ENCODE measurements at places on chromosomes 12 and 14.

DNA sequence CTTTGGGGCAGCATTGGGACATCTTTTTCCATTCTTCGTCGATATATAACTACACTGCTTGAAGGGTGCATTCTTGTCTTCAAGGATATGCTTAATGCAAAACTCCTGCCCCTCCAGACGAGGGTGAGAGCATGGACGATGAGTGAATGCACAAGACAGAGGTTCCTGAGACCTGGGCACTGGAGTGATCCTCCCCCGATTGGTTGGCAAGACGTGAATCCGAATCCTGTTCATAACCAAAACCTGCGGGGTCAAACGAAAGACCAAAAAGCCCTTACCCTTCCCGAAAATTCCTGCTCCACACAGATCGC lies 684 bp downstream of the KANSL2 start:
- DNase-seq, result no peak

DNA sequence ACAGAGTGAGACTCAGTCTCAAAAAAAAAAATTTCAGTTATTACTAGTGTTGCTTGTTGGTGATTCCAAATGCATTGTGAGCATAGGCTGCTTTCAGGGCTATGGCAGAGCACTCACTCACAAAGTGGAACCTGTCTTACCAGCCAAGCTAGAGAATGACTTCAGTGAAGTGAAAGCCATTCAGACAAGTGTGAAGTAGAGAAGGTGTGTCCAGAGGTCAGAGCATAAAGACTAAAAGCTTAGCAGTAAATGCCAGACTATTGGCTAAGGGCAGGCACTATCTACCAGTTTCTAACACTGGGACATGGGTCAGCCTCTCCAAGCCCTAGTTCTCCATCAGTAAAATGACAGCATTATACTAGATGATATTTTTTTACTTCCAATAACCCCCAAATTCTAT lies 12.7 kb downstream of the PPP1R36 start:
- DNase-seq, result no peak

DNA sequence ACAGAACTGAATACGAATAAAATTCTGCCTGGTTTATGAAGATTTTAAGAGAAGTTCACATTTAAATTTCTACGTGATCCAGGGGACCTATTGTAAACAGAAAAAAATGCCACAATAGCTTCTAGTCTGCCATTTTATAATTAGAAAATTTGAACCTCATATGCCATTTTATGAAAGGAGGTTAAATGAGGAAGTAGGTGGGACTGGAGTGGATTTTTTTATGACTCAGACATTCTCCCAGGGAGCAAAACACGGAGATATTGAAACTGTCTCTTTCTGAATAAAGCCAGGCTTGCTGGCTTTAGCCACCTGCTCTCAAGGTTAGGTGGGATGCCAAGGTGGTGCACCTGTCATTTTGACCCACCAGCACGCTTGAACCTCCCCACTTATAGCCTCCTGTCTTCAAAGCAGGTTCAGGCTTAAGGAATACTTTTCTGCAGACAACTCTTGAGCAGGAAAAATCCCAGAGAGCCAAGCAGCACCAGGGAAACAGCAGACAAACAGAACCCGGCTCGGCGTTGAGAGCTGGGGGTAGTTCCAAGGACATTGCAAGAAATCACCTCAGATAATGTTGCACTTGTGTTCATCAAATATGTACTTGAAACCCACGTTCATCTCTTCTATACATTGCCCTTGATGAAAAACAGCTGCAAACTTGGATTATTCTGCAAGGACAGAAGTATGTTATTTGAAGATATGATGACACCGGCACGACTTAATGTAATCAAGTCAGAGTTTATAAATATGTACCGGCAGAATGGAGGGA lies 203.7 kb downstream of the PPM1H start:
- no peak for DNase-seq

DNA sequence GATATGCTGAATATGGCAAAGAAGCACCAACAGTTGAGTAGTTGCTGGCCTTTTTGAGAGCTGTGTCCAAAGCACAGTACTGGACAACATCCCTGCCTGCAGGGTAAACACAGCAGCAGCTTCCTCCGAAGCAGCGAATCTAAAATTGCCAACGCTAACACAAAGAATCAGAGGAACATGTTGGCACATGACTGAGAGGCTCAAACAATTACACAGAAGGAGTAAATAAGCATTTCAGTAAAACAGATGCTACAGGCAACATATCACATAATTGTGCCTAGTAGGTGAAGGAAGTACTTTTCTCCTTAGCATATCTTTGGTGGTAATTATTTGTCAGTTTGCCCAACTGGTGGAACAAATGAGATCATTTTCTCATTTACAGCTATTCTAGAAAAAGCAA lies 52.1 kb downstream of the KICS2 start:
- DNase-seq, result no peak

GRCh38 chr14:33962016-33962415 lies 11.1 kb upstream of the EGLN3 start:
- no peak for DNase-seq

DNA sequence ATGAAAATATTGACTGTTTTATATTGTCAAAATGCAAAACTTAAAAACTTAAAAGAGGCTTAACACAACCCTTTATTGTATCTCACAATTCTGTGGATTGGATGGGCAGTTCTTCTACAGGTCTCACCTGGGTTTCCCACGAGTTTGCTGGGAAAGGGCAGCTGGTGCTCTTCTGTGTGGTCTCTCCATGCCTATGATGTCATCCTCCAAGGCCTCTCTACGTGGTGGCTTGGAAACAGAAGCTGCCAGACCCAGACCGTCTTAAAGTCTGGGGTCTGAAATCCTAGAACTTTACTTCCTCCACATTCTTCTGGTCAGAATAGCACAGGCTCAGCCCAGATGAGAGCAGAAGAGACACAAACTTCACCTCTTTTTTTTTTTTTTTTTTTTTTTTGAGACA lies 36.5 kb upstream of the KICS2 start:
- no peak for DNase-seq

DNA sequence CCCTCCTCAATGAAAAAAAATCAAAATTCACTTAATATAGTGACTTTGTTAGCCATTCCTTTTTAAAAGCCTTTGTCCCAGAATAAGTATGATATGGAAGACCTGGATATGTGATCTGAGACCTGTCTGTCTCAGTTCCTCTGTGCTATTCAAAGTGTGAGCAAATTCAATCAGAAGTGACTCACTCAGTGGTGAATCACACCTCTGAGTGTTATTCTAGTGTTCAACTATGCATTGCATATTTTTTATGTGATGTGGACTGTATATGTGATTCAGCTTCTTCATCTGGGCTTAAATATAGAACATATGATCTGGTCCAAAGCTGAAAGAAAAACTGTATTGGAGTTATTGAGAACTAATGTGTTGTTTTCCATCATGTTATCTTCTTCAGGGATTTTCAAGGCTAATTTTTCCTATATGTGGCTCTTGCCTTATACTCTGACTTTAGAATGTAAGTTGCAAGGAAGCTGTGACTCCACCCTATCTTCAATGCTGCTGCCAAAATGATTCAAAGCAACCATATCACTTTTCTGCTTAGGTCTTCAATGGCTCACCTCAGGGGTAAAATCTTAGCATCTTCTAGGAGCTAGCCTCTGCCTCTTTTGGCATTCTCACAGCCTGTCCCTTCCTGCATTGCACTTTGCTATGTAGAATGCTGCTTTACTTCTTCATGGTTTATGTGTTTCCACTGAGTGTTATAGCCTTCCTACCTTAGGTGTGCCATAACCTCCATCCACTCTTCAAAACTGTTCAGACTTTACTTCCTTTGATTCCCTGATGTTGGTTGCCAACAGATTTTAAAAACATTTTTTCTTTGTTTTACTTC lies 169.8 kb downstream of the OTOGL start:
- DNase-seq, result no peak

All from hematopoietic multipotent progenitor cell (in vitro differentiated cells).